ENCODE measurements at places on chromosomes 12 and 14.

- DNase-seq: no peak
Measured at GRCh38 chr12:15726027-15726877, 62.9 kb downstream of the EPS8 start.

- DNase-seq: no peak
Measured at GRCh38 chr14:51018521-51018920, 74.2 kb upstream of the PYGL start.

DNA sequence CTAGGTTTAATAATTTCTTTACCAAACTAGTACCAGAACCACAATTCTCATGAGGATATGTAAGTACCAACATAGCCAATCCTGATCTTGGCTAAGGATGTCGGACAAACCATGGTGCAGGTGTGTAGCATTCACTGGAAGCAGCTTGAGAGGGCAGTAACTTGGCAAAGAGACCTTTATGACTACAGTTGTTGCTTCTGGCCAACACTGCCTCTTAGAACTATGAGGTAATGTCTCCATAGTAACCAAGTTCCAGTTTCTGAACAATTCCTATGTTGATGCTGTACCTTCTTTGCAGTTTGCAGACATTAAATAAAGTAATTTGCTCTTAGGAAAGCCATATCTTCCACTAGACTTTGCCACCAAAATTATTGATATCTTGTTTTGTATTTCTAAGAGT is at the start of gene LMNTD1:
TSS of gene LMNTD1 (minus strand) at position 186 of the 400 bp plus-strand sequence. CDS start 324 bp downstream, outside the sequence.
- no peak for DNase-seq

- no peak for DNase-seq
Measured at GRCh38 chr12:76444408-76444984, 96.3 kb upstream of the BBS10 start.

- no peak for DNase-seq
Measured at GRCh38 chr12:8562310-8562709, 21.6 kb upstream of the CLEC4E start.

DNA sequence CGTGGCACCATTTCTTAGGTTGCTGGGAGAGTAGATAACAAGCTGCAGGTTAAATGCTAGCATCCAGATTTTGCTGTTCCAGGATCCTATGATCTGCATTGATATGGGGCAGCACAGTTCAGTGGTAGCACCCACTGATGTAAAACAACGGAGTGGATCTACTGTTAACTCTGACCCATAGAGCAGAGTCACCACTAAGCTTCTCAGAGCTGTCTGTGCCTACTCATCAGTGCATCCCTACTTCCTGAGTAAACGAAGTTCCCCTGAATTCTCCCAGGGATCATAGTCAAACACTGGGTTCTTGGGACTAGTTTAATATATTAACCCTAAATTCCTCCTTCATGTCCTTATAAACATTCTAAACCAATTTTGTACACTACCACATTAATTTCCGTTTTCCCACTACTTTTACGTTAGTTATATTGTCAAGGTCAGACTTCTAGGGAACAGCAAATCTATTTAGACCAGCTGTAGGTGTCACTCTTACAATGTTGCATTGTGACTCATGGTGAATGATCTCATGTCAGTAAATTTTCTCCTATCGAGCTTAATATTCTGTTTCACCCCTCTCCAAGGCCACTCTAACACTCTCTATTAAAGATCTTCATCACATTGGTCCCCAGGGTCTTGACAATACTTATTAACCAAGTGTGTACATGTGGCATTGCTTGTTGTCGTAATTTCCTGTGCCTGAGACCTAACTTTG is 10.3 kb downstream of the RERGL start:
- DNase-seq: no peak

GRCh38 chr12:123762715-123763052 is 583 bp downstream of the DNAH10 start:
- DNase-seq: no peak

DNA sequence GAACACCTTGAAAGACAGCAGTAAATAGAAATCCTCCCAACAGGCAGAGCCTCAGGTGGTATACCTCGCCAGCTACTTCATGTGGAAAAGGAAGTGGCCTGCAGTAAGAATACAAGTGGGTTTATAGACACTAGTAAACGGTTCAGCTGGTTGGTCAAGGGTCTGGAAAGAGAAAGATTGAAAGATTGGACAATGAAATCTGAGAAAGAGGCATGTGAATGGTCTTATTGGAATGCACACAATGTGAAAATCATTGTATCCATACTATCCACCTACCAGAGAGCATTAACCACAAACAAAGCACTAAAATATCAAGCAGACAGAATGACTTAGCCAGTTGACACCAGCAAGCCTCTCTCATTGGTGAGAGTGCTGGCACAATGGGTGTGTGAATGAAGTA is 98.2 kb downstream of the SSPN start:
- DNase-seq: no peak

- no peak for DNase-seq
Measured at GRCh38 chr14:81567302-81567701, 33.6 kb upstream of the SEL1L start.

DNA sequence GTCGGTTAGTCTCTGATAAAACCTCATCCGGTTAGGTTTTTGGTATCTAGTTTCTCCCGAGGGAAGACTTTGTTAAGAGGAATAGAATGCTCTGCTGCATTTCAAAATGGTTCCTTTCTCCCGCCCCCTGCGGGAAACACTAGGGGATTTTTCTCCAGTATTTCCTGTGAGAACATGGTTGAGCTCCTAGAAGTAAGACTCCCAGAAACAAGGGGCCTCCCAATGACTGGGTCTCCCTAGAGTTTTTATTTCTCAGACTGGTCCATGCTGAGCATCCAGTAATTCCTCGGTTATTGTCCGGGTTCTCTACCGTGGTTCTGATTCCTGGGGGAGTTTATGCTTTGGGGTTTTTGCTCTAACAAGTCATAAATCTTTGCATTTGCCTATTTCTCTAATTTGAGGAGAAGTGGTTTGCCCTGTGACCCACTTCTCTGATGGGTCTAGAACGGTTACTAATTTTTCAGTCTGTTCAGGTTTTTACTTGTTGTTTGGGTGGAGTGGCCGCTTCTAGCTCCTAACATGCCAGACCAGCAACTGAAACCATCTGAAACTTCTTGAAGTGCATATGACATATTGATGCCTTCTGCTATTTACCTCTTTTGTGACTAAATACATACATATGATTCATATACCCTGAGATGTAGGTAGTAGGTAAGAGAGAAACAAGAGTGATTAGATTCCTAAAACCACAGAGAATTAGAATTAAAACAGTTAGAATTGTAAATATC is 25.1 kb downstream of the TESPA1 start:
- no peak for DNase-seq

- no peak for DNase-seq
Measured at GRCh38 chr12:16472631-16473030, 125.2 kb downstream of the MGST1 start.

DNA sequence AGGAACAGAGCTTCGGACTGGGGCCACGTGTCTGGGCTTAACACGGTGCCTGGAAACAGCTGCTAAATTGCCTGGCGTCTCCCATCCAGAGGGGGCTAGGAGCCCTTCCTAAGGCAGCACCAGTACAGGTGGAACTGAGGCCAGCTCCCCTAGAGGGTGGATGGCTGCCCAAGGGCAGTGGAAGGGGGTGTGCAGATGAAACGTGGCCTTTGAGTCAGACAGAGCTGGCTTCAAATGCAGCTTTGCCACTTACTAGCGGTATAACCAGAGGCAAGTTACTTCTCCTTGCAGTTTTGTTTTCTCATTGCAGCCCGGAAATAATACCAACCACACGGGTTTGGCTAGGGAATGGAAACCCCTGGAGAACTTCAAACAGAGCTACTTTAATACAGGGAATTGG is 59.3 kb upstream of the SLC24A4 start:
- DNase-seq: no peak

DNA sequence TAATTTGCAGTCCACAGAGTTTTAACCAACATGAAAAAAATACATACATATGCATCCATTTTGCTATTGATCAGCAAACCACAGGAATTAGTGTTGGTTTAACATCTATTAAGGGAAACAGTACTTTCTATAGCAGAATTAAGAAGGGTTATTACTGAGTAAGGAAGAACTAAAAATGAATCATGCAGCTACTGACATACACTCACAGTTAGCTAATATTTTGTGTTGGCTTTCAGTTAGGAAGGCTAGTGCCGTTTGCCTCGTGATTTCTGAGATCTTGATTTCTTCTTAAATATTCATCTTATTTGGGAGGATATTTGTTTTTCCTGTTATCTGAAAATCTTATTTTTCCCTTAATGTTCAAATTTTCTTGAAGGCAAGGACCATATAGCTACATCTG is 423.4 kb downstream of the NOVA1 start:
- DNase-seq: no peak

GRCh38 chr14:34931206-34931605 is 51.6 kb upstream of the SRP54 start:
- DNase-seq: no peak

GRCh38 chr14:55238019-55238680 is 33.1 kb upstream of the FBXO34 start:
- DNase-seq: no peak

GRCh38 chr12:2035431-2036055 is 17.2 kb upstream of the CACNA1C start:
- DNase-seq: no peak

- DNase-seq: no peak
Measured at GRCh38 chr12:97650242-97650641, 187.6 kb downstream of the RMST start.

DNA sequence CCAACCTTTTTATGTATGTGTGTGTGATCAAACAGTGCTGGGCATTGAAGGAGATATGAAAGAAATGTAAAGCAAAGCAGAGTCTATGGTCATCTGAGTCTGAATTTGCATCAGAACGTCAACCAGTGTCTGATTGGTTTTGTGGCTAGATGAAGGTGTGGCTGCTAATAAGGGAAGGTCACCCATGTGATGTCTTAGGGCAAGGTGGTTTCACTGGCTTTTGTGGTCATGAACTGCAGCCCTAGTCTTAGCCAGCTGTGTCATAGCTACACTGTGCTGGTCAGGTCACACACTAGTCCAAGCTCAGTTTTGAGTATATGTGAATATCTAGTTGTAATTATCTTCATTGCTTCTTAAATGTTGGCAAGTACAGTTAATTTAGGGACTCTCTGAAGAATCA is 105.8 kb downstream of the TGFB3 start:
- DNase-seq: no peak

DNA sequence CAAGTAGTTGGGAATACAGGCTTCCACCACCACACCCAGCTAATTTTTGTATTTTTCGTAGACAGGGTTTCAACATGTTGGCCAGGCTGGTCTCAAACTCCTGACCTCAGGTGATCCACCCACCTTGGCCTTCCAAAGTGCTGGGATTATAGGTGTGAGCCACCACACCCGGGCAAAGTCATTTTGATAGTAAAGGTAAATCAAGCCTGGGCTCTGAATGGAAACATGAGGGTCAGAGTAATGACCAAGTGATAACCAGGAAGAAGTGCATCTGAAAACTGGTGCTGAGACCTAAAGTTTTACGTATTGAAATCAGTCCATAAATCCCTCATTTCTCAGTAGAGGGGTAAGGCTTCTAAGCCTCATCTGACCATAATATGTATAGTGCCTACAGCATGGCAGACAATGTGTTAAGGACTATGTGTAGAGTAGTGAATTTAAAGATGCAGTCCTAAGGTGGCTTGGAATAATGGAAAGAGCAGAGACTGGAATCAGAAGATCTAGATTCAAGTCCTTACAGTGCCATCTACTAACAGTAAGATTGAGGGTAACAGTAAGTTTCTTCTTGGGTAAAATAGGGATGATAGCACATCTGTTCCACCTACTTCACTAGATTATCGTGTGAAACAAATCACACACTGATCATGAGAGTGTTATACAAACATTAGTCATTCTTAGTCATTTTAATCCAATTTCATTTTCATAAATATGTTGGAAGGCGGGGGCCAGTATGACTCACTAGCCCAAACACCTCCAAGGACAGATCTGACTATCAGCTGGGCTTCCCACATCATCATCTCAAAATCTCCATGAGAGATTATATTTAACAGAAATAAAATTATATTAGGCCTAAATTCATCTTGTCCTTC is 11.2 kb downstream of the MAP4K5 start:
- DNase-seq: no peak

GRCh38 chr12:45343269-45344051 is 127.6 kb downstream of the ANO6 start:
- no peak for DNase-seq

- no peak for DNase-seq
Measured at GRCh38 chr14:89248411-89249064, 168.5 kb downstream of the FOXN3 start.

DNA sequence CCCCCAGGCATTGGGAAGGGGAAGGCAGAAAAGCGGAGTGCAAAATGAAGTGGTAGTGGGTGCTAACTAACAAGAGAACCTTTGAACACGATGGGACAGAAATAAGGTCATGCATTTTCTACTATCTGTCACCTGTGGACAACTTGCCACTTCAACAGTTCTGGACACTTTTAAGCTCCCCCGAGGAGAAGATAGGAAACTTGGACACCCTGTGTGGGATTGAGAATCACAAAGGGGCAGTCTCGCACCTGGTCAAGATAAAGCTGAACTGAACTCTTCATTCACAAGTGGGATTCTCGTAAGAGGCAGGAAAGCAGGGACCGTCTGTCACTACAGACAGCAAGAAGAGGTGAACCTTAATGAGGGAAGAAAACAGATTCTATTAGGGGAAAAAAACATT is 51.6 kb downstream of the EIF2S3B start:
- no peak for DNase-seq
